Jurkat, Clone E6-1 (cell line): ENCODE measurements at places on chromosomes 6 and 20.
A peak's percentile ranks its signal among the peaks of the same experiment; 100 is the strongest.

- DNase-seq = no peak
Observed at GRCh38 chr20:37309936-37310590, 20.6 kb downstream of the MANBAL start.

DNA sequence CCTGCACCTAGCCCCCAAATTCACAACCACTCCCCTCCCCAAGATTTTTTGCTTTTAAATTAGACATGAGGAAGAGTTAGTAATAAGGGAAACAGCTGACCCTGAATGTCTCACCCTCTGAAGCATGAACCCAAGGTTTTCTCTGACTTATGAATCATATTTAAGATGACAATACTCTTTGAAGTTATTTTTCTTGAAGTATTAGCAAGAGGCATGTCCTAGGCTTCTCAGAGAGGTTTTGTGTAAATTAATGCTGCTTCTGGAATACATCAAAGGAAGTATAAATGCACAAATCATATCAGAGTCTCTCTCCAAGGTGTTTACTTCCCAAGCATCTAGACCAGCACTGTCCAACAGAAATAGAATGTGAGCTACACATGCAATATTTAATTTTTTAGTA lies 408.1 kb upstream of the MARCKS start:
- DNase-seq = no peak

DNA sequence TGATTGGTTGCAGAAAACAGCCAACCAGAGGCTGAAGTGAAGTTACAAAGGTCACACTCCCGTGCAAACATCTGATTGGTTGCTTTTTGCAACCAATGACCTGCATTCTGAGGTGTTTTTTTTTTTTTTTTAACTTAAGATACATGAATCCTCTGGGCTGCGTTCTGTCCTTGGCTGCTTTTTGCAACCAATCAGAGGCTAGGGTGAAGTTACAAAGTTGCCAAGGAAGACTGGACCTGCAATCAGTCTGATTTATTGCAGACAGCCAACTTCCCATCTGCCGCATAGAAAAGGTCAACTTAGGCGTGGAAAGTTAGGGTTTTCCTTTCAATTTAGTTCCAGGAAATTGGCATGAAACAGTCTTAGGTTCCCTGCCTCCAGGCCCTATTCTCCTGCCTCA lies 292.9 kb downstream of the PLCB1 start:
- DNase-seq = no peak

GRCh38 chr6:138769102-138769676 lies 4.4 kb upstream of the CCDC28A start:
- no peak for DNase-seq

DNA sequence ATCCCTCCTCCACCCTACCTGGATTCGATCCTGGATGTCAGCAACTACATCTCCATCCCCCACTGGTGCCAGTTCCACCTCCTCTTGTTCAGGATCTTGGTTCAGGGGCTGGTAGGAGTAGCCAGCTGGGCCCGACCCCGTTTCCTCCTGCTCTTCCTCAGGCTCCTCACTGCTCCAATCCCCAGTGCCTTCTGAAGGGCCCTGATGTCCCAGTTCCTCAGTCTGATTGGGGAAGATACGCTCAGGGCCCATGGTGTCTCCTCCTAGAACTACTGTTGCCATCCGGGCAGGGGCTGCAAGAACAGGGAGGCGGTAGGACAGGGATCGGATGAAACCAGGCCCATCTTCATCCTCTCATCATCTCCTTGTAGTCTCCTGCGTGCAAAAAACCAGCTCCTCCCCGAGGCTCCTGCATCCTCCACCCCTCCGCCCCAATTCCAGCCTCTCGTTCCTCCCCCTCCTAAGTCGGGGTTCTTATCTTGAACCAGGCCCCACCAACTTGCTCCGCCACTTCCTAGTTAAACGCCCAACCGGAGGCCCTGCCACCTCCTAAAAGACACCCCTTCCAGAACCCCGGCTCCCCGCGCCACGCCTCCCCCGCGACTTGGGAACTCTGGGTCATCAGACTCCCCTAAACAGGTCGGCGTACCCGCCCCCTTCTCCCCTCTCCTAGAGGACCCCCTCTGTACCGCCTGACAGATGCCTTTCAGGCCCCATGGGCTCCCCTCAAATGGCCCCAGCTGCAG lies 476 bp downstream of the MEA1 start:
- peak; percentile 36 for DNase-seq

DNA sequence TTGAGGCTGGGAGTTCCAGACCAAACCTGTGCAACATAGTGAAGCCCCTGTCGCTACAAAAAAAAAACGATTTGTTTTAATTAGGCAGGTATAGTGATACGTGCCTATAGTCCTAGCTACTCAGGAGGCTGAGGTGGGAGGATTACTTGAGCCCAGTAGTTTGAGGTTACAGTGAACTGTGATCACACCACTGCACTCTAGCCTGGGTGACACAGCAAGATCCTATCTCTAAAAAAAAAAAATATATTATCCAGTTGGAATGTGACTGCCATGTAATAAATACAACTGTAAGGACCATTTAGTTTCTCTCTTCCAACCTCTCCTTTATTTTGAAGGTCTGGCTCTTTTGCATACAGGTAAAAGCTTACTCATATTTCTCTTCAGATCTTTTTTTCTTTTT lies 571.5 kb downstream of the UTRN start:
- no peak for DNase-seq

- no peak for DNase-seq
Observed at GRCh38 chr6:111260570-111261298, 173.4 kb downstream of the SLC16A10 start.

DNA sequence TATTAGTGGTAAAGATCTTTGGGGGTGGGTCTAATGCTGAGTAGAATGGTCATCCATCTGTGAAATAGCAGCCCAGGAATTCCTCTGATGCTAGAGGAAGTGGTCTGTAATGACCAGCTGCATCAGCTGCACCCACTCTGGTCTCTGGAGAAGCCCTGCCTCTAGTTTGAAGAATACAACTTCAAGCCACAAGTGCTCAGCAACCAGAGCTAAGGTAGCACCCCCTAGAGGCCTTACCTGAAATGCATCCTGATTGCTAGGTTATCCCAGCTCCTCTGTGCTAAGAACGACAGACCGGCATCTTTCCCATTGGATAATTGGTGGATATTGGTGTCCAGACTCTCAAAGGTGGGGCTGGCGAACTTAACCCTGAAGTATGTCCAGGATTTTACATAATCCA lies 58.2 kb downstream of the DNAH8 start:
- peak; percentile 11 for DNase-seq

- no peak for DNase-seq
Observed at GRCh38 chr6:1129131-1129530, 182.8 kb upstream of the FOXQ1 start.

DNA sequence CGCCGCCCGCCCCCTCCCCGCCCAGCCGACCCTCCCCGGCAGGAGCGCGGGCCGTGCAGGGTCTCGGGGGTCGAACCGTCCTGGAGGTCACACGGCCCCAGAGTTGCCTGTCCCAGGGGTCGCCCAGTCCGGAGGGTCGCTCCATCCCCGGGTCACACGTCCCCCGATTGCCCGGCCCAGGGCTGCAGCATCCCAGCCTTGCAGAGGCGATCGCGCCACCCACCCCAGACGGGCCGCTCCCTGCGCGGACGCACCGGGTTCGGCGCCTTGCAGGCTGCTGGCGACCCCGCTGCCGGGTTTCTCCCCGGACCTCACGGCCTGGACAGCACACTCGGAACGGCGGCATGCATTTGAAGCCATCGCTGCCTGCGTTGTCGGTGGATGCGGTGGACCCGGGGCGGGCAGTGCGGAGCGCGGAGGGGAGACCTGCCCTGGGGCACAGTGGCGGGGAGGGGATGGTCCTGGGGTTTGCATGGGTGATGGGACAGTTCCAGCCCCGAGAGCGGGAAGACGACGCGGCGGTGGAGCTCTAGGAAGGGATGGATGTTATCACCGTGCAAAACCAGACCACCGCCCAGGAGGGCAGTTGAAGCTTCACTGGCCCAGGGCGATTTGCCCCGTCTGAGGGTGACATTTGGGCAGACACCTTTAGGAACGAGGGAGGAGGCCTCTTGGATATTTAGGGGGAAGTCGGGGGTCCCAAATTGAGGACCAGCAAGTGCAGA lies 22.7 kb upstream of the FRMD1 start:
- no peak for DNase-seq

GRCh38 chr6:44356487-44356886 lies 14.0 kb downstream of the SPATS1 start:
- DNase-seq = no peak

DNA sequence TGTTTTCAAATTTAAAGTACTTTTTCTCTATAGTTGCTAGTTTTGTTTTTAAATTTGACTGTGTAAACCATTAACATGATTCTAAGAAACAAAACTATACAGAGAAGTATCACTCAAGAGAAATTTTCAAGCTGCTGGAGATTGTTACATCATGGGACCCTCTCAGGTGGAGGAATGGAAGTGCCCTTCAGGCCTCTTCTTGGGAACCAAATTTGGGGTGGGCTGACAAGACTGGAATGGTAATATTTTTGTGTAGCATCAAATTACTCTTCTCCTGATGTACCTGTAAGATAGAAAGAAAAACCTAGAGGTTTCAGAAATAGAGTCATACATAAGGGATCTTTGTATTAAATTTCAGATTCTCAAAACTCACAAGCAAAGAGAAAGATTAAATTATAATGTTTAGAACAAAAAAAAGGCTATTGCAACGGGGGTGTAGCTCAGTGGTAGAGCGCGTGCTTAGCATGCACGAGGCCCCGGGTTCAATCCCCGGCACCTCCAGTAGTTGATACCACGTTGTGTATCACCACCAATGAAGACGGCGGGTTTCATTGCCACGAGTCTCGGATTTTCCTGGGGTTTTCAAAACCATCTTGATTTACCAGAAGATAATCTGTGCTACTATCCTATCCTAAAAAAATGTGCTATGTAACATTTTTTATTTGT lies 193.7 kb downstream of the GPX5 start:
- peak; percentile 41 for DNase-seq

DNA sequence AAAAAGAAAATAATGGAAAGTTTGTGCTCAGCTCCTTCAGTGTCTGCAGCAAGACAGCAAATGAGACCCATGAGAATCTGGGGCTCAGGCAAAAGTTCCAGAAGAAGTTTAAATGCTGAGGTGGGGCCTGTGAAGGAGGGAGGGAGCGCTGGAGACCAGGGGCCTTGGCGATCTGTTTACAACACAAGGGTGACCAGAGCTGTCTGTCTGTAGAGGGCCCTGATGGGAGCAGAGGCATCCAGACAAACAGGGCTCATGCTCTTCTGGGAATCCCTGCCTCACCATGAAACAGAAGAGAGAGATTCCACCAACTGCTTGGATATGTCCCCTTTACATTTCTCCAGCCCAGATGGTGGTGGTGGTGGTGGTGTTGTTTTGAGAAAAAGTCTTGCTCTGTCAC lies 79.3 kb upstream of the SHLD1 start:
- no peak for DNase-seq

DNA sequence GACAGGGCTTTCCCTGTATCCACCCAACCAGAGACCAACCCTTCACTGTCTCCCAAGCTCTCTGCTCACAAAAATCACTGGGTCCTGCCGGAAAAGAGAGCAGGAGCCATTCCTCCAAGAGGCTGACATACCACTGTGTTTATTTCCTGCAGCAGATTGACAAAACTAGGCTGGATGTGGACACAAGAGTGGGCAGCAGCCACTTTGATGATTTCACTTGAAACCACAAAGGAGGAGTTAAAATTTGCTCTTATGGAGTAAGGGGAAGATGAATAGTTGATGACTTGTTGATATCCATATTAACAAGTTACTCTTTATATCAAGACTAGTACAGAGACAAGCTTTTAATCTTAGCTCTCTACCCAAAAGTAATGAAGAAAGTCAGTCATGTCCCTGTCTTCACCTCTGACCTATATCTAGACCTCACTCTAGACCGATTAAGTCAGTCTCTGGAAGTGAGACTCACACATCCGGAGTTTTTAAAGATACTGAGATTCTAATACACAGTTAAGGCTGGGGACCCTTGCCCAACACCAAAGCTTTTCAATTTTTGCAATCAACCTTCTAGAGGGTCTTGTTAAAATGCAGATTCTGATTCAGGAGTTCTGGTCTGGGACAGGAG lies 73.8 kb downstream of the SCML4 start:
- no peak for DNase-seq

DNA sequence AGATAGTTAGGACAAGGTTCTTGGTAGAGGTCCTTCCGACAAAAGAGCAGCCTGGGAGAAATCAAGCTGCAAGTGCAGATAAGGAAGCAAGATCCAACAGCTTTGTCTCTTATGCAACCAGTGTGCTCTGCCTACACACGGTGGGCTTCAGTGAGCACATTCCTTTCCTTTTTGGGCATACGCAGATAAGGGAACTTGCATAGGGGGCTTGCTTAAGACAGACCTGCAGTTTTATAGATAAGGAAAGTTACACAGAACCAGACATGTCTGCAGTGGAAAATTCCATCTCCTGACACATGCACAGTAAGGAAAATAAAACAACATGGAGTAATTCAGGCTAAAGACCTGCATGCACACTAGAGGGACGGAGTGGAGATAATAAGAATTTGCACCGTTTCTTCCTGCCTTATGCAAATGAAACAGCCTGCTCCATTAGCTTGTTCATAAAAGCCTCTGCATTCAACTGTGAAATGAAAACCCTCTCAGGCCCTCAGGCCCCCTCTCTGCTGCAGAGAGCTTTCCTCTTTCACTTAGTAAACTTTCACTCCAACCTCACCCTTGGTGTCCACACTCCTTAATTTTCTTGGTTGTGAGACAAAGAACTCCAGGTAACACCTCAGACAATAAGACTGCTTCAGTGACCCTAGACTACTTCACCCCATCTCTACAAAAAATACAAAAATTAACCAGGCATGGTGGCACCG lies 97.5 kb upstream of the MYLIP start:
- no peak for DNase-seq

DNA sequence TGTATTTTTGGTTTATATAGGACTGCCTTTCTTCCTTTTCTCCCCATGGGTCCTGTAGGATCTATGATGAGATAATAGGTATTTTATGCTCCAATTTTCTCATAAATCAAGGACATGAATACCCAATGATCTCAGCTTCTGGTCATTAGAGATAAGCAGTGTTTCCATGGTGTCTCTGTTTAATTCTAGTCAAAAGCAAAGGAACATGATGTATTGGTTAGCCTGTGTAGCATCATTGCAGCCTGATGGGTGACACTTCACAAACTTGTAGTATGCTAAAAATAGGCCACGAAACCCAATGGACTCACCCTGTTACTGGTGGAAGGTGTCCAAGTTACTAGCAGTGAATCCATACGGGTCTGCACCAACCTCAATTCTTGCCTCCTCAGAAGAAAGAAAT lies 116.2 kb upstream of the SNX9 start:
- DNase-seq = no peak

GRCh38 chr6:16764188-16764950 lies 3.1 kb upstream of the ATXN1 start:
- DNase-seq = no peak

DNA sequence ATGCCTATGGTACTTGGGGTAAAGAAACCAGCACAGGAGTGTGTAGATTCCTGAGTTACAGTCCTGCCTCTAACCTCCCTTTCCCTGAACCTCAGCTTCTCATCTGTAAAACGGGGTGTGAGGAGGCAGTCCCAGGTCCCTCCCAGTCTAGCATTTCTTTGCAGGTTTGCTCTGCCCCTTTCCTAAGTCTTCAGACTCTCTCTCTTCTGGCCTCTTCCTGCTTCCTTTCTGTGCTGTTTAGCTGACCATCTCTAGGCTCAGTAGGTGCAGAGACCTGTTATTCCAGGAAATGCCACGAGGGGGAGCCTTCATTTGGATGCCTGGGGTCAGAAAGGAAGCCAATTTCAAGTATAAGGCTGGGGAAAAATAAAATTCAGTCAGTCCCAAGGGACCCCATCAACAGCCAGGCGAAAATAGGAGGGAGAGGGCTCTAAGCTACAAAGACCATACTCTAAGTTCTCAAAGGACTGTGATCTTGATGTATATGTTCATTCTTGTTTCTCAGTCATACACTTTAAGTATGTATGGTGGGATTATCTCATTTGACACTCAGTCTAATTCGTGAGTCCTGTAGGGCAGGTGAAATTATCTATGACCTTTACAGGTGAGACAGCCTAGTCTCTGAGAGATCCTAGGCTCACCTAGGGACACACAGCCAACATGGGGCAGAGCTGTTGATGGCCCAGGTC lies 89.1 kb downstream of the NCR2 start:
- DNase-seq = peak; percentile 69
